Right lung (tissue), 10 donors: ENCODE measurements at places on chromosomes 11 and 22.

DNA sequence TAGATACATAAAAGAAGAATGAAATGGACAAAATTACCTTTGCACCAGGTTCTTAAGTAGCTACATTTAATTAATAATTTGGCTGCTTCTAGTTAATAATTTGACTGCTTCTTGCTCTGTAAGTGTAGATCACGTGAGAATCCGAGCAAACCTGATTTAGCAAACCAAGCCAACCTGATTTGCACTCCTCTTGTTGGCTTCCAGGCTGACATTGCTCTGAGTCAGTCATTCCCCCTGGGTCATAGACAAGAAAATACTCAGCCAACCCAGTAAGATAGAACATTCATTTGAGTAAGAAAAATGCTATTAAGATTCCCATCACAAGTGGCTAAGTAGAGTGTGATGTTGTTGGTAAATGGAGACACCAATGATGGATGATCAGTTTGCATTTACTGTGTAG lies 304.1 kb downstream of the C11orf87 start:
- no peak for DNase-seq

DNA sequence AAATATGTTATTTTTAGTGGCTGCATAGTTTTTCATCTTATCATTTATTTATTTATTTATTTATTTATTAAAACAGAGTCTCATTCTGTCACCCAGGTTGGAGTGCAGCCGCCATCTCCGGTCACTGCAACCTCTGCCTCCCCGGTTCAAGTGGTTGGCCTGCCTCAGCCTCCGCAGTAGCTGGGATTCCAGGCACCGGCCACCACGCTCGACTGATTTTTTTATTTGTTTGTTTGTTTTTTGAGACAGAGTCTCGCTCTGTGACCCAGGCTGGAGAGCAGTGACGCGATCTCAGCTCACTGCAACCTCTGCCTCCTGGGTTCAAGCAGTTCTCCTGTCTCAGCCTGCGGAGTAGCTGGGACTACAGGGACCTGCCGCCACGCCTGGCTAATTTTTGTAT lies 262.9 kb upstream of the DDI1 start:
- DNase-seq = no peak

DNA sequence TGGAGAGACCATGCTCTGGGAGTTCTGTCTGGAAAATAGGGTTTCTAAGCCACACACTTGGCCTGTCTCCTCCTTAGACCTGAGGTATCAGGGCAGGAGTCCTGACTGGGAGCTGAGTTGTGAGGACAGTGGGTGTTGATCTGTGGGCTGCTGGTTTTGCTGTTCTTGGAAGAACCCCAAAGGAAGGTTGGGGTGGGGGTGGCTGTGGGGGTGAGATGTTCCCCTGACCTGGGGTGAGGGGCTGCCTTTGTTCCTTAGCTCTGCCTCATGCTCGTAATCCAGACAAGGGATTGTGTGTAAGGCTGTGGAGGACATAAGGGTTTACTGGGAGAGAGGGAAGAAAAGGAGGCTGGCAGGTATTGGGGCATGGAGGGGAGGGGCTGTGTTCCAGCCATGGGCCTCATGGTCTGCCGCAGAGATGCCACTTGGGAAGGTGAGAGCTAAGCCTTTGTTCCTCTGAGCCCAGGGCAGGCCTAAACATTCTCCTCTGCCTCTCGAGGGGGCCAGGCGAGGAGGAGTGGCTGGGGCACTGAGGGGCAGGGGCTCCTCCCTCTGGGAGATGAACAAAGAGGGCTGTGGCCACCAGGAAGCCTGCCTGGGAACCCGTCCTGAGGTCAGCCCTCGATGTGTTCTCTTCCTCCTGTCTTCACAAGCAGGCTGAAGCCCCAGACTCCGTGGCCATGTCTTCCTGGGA lies 4.4 kb downstream of the OTOG start:
- DNase-seq = no peak

GRCh38 chr11:12745787-12746186 lies 71.6 kb downstream of the TEAD1 start:
- no peak for DNase-seq

GRCh38 chr11:130778026-130778425 lies 138.3 kb downstream of the SNX19 start:
- no peak for DNase-seq

- DNase-seq = no peak
These were observed 171.2 kb downstream of the CTTN start for GRCh38 chr11:70569618-70569890.

DNA sequence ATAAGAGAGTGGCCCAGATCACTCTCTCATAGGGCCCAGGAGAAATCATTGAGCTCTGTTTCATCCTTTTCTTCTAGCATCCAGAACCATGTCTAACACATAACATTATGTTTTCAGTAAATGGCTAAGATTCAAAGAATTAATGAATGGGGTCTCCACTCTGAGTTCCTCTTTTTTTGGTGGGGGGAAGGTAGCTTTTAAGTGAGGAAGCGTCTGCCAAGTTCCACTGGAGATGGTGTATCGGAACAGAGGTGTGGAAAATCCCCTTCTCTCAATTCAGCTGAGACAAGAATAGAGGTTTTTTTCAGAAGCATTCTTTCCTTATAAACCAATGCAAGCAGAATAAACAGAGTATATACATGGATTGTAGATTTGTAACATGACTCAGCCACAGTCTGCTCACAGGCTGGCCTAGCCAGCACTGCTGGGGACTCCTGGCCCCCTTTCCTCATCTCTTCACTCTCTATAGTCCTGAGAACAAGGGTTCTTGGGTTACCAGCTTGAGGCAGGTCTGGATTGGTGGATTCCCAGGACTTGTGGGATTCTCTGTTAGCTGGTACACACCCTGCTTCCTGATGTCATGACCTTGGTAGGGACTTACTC lies 97.2 kb downstream of the TRAF6 start:
- DNase-seq = no peak

DNA sequence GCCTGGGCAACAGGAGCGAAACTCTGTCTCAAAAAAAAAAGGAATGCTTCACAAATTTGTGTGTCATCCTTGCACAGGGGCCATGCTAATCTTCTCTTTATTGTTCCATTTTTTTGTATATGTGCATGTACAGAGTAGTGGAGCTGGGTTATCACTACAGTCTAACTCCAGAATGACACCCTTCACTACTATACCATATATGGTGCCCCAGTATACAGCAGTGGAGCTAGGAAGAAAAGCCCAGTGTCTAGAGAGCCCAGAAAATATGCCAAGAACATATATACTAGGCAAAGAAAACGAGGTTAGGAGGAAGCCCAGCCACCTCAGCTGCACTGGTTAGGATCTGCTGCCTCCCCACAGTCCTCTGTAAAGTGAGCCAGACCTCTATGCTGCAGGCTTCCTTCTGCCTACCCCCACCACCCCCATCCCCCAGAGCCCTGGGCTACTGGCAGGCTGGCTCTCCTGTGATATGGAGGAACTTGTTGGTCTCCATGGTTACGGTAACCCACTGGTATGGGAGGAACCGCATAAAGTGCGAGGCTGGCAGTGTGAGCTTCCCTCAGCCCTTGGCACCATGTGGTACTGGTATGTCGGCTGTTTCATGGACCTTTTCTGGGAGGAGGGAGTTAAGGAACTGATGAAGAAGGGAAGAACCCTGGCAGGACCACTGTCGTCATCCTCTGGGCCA lies 34.3 kb downstream of the RCOR2 start:
- no peak for DNase-seq

GRCh38 chr11:30197869-30198268 lies 32.9 kb upstream of the FSHB start:
- DNase-seq = no peak

- DNase-seq = no peak
These were observed 1106.3 kb downstream of the BRD1 start for GRCh38 chr22:48721395-48721669.

DNA sequence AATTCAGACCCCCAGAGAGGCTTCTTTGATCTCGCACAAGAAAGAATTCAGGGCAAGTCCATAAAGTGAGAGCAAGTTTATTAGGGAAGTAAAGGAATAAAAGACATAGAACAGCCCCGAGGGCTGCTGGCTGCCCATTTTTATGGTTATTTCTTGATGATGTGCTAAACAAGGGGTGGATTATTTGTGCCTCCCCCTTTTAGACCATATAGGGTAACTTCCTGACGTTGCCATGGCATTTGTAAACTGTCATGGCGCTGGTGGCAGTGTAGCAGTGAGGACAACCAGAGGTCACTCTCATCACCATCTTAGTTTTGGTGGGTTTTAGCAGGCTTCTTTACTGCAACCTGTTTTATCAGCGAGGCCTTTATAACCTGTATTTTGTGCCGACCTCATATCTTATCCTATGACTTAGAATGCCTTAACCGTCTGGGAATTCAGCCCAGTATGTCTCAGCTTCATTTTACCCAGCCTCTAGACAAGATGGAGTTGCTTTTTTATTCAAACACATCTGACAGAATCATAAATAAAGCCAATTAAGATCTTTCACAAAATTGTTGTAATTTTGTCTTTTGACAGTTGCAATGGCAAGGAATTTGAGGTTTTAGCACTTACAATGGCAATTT lies 7.6 kb downstream of the DDIAS start:
- no peak for DNase-seq

GRCh38 chr11:95652002-95652472 lies 137.5 kb downstream of the FAM76B start:
- DNase-seq = peak; percentile 13

DNA sequence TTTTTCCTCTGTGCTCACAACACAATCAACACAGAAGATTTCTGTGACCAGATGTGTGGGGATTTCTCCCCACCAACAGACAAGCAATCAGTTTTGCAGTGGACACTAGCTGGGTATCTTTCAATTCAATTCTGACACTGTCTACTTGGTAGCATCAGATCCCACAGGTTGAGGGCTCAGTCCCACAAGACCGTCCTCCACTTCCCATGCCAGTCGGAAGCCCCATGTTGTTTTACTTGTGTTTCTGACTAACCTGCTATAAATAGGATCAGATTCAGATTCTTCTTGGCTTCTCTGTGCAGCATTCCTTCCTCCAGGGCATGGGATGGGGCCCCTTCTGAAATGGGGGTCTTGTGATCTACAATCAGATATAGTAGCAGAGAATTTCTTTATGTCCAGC lies 19.6 kb downstream of the ACER3 start:
- DNase-seq = no peak

DNA sequence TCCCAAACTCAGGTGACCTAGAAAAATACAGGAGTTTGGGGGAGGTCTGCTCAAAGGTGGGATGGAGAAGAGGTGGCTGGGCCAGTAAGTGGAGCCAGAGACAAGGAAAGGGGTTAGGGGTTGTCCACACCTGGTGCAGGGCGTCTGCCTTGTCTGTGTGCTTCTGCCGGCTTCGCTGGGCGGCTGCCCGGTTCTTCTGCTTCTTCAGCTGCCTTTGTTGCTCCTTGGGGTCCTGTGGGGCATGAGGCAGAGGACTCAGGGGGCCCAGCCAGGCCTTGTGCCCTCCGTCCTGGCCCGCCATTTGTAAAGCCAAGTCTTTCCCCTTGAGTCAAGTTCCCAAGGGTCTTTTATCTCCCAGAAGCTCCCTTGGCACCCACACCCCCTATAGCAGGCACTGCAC lies 2.5 kb downstream of the BATF2 start:
- no peak for DNase-seq
